ENCODE measurements at places on chromosomes 7 and 10.

DNA sequence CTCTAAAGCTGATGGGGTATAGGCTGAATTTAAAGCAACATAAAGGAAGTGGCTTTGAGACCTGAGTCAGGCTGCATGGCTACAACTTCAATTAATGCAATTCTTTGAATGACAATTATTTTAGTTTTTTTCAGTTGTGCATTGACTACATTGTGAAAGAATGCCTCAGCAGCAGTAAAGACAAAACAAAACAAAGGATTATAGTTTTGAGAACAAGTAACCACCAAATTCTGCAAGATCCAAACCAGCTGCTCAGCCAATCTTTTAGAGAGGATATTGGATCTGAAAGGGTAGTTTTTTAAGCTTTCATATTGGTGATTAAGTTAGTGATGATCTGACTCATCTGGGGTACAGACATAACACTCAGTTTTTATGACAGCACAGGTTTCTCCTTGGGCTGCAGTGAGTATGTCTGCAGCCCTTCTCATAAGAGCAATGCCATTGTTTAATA lies 40.6 kb upstream of the ABCA13 start:
- DNase-seq: no peak

GRCh38 chr7:35691827-35692307 lies 3.1 kb downstream of the HERPUD2 start:
- DNase-seq: no peak

DNA sequence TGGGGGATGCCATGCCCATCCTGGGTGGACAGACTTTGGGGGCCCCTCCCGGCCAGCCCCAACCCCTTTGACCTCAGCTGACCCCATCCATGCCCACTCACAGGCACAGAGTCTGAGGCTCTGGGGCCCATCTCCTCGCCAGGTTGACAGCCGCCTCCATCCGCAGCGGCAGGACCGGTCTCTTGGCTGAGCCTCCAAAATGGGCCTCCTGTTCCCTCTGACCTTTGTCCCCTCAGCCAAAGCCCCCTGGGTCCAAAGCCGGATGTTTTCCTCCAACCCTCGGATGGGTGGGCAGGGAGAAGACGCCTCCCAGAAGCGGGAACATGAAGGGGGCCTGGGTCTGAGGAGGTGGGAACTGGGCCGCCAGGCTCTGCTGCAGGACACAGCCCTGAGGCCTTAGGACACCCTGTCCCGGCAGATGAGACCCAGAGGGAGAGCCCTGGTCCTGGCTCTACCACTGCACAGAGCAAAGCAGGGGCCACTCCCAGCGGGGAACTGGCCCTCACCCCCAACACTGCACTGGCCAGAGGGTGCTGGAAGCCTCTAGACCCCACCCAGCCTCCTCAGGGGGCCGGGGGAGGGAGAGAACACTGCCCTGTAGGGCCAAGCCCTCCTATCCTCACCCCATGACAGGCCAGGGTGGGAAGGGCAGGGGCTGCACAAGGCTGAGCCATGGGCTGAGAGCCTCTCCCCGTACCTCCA lies 12.6 kb downstream of the PDGFA start:
- DNase-seq: no peak

DNA sequence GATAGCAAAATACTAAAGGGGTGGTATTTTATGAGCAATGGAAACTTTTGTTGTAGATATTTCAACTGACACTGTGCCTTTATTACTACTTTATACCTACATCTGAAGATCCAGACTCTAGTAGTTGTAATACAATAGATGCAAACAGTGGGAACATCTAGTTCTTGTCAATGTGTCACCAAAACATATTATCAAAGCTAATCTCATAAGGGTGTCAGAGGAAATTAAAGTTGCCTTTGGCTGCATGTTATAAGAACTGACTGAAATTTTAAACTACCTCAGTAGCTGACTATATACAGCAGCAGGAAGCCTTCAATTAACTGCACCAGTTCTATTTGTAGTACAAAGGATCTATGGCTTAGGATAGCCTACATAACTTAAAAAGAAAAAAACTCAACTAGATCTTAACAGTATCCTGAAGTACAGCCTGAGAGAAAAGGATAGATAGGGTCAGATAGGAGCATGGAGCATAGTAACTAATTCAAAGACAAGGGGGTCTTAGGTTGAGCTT lies 30.9 kb downstream of the HDAC9 start:
- DNase-seq: no peak

- DNase-seq: no peak
These were observed 419.1 kb downstream of the ARL4A start for GRCh38 chr7:13106513-13106912.
